ENCODE measurements at places on chromosomes 6 and 20.

DNA sequence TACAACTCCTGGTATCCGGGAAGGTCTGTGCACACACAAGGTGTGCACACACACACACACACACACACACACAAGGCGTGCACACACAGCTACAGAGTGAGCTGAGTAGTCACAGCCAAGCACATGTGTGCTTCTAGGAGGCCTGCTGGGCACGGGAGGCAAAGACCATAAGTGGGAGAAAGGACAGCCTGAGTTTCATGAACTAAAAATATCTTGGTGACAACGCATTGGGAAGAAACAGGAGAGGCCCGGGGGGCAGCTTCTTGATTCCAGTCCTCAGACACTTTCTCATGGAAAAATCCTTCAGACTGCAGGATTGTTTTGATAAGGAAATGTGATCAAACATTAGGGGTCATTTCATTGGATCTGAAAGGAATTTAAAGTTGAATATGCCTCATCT is 2.6 kb downstream of the TRAF3IP2 start:
- DNase-seq = no peak

GRCh38 chr6:35804996-35805736 is at the start of gene LHFPL5:
Gene LHFPL5 (plus strand): TSS chr6:35805352. CDS start chr6:35805671, 319 bp downstream.
- no peak for DNase-seq

GRCh38 chr20:38060536-38060935 is 27.0 kb downstream of the RPRD1B start:
- DNase-seq = no peak

DNA sequence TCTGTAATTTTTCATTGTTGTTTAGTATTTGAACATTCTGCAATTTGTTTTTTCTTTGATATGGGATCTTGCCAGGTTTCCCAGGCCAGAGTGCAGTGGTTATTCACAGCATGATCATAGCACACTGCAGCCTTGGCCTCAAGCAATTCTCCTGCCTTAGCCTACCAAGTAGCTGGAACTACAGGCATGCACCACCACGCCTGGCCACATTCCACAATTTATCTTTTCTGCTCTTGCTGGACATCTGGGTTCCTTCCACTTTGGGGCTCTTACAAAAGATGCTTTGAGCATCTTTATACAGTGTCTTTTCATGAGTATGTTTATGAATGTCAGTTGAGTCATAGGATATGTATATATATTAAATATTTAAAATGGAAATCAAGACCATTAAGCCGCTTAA is 42.0 kb downstream of the PGM3 start:
- no peak for DNase-seq

GRCh38 chr6:27177485-27178406 is 69.8 kb upstream of the PRSS16 start:
- no peak for DNase-seq

GRCh38 chr6:43146709-43147688 is 24.1 kb upstream of the SRF start:
- DNase-seq = no peak

GRCh38 chr6:20952699-20953474 is 418.6 kb downstream of the CDKAL1 start:
- no peak for DNase-seq

GRCh38 chr6:25449774-25450173 is 170.6 kb downstream of the CARMIL1 start:
- DNase-seq = no peak

- DNase-seq = no peak
Observed at GRCh38 chr6:166957087-166957804, 896 bp upstream of the RNASET2 start.

GRCh38 chr6:169722362-169723199 is 1.7 kb downstream of the PHF10 start:
- no peak for DNase-seq

DNA sequence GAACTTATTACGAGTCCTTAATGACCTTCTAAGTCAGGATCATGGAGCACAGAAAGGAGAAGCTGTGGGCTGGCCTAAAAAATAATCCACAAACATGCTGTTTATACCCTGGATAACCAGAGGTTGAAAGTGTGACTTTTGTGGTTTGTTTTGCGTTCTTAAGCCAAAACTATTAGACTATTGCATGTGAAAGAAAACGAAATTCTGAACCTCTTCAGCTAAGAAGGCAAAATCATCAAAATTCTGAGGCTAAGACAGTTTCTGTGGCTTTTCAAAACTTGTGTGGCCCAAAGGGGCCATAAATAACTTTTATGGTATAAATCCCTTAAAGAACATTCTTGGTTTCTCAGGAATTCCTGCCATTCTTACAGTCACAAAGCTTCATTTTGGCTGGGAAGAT is 251.0 kb downstream of the UST start:
- no peak for DNase-seq

DNA sequence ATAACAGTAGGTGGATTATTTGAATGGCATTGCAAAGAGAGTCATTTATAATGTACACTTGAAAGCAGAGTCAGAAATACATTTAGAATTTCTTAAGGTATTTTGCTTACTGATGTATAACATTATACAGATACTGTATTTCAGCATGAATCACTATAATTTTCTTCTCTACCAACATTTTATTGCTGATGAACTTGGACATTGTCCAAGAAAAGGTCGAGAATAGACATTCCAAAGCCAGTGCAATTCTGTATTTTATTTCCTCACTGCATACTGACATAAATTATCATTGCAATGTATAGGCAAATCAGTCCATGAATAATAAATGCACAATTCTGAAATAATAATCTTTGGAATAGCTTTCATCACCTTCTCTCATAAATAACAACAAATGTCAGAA is 1420.0 kb upstream of the EYS start:
- no peak for DNase-seq

- DNase-seq = no peak
Observed at GRCh38 chr6:119517428-119517827, 167.9 kb upstream of the MAN1A1 start.

DNA sequence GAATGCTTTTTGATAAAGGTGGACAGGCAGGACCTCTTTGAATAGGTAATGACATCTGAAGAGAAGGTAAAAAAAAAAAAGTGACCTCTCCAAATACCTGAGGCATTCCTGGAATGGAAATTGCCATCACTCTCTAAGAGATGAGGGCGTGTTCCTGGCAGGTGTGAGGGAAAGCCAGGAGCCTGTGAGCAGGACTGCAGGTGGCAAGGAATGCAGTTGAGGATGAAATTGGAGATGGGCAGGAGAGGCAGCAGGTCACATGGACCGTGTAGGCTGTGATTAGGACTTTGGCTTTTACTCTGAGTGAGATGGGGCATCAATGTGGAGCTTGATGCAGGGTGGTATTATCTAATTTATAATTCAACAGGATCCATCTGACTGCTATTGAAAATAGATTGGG is 227.4 kb downstream of the LRFN2 start:
- no peak for DNase-seq

- no peak for DNase-seq
Observed at GRCh38 chr6:150280703-150281102, 88.1 kb upstream of the IYD start.

DNA sequence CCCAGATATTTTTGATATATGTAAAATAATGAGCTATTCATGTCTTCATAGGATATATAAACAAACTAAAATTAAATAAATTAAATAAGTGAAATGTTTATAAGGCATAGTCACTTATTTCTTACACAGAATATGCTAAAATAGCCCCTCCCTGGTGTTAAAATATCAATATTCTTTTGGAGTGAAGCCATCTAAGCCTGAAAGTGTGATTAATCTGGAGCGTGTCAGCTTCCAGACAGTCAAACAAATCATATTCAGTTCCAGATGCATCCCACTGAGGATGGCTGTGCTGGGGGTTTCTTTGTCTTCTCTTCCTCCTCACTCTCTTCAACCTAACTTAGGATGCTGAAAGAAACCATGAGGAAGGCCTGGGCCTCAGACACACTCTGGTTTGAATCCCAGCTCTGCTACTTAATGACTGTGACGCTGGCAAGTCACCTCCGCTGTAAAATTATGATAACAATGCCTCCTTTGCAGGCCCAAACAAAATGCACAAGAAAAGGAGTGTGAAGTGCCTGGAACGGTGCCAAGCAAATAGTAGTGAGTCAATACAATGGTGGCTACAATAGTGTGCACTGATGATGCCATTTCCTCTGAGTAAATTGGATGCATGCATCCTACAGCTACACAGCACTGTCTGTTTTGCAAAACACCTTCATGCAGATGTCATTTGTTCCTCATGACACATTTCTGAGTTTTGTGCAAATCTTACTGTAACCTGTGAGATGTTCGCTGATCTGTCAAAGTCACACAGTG is 161.4 kb downstream of the FOXC1 start:
- DNase-seq = no peak

DNA sequence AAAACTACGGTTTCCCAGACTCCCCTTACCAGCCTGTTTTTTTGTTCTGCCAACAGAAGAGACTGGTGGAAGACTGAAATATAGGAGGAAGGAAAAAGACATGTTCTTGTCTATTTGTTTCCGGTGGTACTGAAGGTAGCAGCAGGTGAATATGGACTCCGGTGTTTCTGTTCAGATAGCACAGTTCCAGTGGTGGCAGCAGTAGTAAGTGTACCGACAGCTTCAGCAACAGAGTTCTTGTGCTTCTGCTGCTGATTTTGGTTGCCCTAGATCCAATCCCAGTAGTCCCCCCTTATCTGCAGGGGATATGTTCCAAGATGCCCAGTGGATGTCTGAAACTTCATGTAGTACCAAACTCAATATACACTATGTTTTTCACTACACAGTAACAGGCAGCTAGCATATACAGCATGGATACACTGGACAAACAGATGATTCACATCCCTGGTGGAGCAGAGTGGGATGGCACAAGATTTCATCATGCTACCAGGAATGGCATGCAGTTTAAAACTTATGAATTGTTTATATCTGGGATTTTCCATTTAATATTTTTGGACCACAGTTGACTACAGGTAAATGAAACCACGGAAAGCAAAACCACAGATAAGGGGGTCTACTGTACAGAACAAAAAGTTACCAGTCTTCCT is 301.8 kb downstream of the BTBD9 start:
- DNase-seq = no peak

DNA sequence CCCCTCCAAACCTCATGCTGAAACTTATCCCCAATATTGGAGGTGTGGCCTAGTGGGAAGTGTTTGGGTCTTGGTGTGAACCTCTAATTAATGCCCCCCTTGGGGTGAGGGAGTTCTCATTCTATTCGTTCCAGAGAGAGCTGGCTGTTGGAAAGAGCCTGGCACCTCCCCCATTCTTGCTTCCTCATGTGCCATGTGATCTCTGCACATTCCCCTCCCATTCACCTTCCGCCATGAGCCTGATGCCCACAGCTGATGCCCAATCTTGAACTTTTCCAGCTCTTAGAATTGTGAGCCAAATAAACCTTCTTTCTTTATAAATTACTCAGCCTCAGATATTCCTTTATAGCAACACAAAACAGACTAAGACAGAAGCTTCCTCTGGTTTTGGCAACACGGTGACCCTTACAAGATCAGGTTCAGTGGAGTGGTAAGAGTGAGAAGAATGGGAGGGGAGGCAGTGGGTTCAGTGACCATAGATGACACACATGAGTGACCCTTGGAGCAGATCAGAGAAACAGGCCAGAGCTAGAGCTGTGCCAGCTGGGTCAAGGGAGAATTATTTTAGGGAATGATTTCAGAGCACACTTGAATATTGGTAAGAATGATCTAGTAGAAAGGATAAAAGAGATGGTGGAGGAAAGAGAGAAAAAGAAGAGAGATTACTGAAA is 176.4 kb downstream of the LY86 start:
- no peak for DNase-seq

GRCh38 chr20:62595491-62595890 is 46.8 kb upstream of the SLCO4A1 start:
- no peak for DNase-seq

DNA sequence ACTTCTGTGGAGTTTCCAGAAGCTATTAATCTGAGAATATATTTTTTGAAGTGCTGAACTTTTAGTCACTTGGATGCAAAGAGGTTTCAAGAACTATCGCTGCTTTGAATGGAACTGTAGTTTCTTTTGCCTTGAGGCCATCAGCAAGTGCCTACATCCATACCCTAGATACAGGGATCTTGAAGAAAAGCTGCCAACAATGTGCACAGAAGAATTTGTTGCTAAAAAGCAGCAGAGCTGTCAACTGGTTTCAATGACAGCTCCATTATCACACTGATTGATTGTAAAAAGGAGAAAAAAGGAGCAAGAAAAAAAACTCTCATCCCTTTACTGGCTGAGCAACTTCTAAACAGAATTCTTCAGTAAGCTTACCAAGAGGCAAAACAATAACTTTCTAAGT is 251.0 kb upstream of the NRSN1 start:
- no peak for DNase-seq

DNA sequence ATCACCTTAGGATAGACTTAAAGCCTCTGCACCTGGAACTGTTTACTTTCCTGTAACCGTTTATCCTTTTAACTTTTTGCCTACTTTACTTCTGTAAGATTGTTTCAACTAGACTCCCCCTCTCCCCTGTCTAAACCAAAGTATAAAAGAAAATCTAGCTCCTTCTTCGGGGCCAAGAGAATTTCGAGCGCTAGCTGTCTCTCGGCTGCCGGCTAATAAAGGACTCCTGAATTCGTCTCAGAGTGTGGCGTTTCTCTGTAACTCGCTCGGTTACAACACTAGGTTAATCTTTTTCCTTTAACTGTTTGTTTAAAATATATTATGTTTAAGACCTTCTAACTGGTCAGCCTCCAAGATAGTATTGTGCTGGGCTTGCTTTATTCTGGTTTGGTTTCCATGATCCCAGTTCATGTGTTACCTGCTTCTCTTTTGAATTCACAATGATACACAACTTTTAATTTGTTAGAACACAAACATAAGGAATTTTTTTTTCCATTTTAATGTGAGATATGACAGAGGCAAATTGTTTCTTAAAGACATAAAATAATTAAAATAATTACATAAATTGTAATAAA is 8.7 kb upstream of the NQO2 start:
- DNase-seq = no peak

DNA sequence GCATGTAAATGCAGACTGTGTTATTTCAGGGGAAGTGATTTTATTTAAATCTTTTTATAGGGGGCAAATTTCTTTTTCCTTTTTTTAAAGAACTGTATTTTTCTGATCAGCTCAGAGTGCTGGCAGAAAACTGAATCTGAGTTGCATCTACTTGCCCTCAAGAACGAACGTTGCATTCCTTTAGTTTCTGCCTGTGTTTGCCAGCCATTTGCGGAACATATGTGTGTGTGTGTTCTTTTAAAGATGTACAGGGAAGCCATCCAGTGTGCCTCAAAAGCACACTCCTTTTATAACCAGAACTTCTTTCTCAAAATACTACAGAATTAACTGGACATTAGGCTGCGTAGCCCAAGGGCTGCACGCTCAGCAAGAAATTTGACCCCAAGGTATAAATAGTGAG is 25.8 kb upstream of the INSM1 start:
- DNase-seq = no peak

- DNase-seq = no peak
Observed at GRCh38 chr6:128509709-128510108, 10.7 kb downstream of the PTPRK start.

- no peak for DNase-seq
Observed at GRCh38 chr20:64196847-64197306, 32.6 kb downstream of the MYT1 start.

DNA sequence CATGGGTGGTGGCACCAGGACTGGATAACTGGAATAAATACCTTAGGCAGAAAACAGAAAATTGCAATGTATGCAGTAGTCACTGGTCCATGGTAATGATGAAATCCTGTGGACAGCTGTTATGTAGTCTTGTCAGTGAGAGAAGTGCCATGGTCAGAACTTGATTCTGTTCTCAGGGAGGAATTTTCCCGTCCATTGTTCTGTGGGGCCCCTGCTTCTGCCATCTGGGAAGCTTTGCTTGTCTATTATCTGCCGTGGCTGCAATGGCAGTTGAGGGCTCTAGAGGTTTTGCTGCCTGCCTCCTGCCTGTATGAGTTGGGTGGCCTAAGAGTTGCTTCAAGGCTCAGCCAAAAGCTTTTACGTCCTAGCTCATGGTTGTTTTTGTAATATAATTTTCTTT is 126.8 kb upstream of the SLC35B3 start:
- no peak for DNase-seq

All from cortex of kidney (tissue), 1 donor.